ENCODE measurements at places on chromosomes 2 and 18. TPM values are rescaled to one million over a fixed set of nuclear protein-coding genes. Genes with fewer than 3 reads are reported as not detected.

Gene CTDSP1
- total RNA-seq, result 56.8 TPM

Gene PCARE
- not detected for total RNA-seq

Gene TBC1D8
- 5.0 TPM for total RNA-seq

Gene FANCL
- 7.8 TPM for total RNA-seq

Gene TEX44
- total RNA-seq, result not detected

Gene PPM1G
- total RNA-seq, result 48.9 TPM

Gene OSR1
- total RNA-seq, result 18.8 TPM

Gene TRIM43
- not detected for total RNA-seq

Gene UBXN2A
- 12.2 TPM for total RNA-seq

Gene SNRPD1
- total RNA-seq, result 9.9 TPM

Gene RIT2
- not detected for total RNA-seq

Gene USP34
- 55.7 TPM for total RNA-seq

Gene OLA1
- 83.7 TPM for total RNA-seq

Gene LYPD6B
- total RNA-seq, result 0.13 TPM

Gene AQP12A
- total RNA-seq, result not detected

Gene VIL1
- total RNA-seq, result not detected

Gene SERPINB3
- total RNA-seq, result under 0.01 TPM

Gene AFF3
- total RNA-seq, result 5.7 TPM

Gene SGPP2
- 0.48 TPM for total RNA-seq

Gene MAP3K19
- total RNA-seq, result not detected

Gene PPP1R1C
- 0.96 TPM for total RNA-seq

Gene GDF7
- not detected for total RNA-seq

Gene MOCOS
- total RNA-seq, result 1.4 TPM

Gene ALLC
- not detected for total RNA-seq

Gene NAT8
- total RNA-seq, result not detected

Gene PSMG2
- total RNA-seq, result 87.4 TPM

Gene ABCB11
- total RNA-seq, result not detected

Gene SERPINB12
- not detected for total RNA-seq

Gene IL36A
- not detected for total RNA-seq

Gene ADD2
- total RNA-seq, result 0.88 TPM

Gene LNPK
- 26.6 TPM for total RNA-seq

Gene ABCG5
- total RNA-seq, result not detected
